ENCODE measurements at places on chromosomes 2 and 18. TPM values are rescaled to one million over a fixed set of nuclear protein-coding genes. Genes with fewer than 3 reads are reported as not detected.
A peak's percentile ranks its signal among the peaks of the same experiment; 100 is the strongest.

RAPGEF4 gene
- 6.4 TPM for total RNA-seq

ZNF516 gene
- total RNA-seq, result 48.5 TPM

ABCB11 gene
- total RNA-seq, result 0.23 TPM

ARHGAP15 gene
- total RNA-seq, result 10.0 TPM

BCL2 gene
- total RNA-seq, result 18.5 TPM

AP1S3 gene
- total RNA-seq, result 43.3 TPM

RTP5 gene
- total RNA-seq, result not detected

WBP1 gene
- total RNA-seq, result 132 TPM

ACKR3 gene
- 12.0 TPM for total RNA-seq

ACMSD gene
- total RNA-seq, result 47.0 TPM

TCF7L1 gene
- 7.6 TPM for total RNA-seq

- DNase-seq, result no peak
These were observed 12.4 kb downstream of the SLC8A1 start for GRCh38 chr2:40439473-40439872.

- no peak for DNase-seq
These were observed 13.6 kb upstream of the NFU1 start for GRCh38 chr2:69450735-69451416.

- DNase-seq, result no peak
These were observed 2.6 kb upstream of the ZFP36L2 start for GRCh38 chr2:43228756-43229659.

DNA sequence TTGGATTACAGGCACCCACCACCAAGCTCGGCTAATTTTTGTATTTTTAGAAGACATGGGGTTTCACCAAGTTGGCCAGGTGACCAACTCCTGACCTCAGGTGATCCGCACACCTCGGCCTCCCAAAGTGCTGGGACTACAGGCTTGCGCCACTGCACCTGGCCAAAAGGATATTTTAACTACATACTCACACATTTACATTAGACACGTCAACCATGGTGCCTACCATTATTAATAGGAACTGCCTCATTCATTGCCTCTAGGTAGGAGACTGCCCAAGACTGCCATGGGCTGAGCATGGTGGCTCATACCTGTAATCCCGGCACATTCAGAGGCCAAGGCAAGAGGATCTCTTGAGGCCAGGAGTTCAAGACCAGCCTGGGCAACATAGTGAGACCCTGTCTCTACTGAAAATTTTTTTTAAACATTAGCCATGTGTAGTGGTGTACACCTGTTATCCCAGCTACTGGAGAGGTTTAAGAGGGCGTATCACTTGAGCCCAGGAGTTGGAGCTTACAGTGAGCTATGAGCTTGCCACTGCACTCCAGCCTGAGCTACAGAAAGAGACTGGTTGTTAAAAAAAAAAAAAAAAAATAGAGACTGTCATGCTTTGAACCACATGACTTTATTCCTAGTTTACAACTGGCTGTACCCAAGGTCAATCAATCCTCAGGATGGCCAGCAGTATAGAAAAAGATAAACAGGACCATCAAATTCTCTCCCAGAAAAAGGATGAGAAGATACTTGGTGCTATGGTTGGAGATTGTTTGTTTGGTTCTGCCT lies 31.1 kb upstream of the EPC2 start:
- no peak for DNase-seq

DNA sequence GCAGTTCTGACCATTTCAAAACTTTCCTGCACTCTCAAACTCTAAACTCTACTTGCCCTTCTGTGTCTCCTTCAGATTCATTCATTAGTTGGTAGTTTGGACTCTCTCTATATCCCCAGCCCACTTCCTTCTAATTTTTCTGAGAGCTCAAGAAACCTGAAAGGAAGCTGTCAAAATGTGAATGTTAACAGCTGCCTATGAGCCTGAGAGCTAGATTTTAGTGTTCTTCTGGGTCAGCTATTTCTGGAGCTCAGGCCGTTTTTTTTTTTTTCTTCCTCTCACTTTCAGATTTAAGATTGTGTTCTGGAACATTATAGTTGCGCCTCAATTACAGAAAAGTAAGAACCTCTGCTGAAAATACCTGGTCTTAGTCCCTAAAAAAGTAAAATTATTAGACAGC lies 73.1 kb downstream of the RTN4 start:
- no peak for DNase-seq

- no peak for DNase-seq
These were observed 130.6 kb upstream of the OTX1 start for GRCh38 chr2:62920070-62920469.

DNA sequence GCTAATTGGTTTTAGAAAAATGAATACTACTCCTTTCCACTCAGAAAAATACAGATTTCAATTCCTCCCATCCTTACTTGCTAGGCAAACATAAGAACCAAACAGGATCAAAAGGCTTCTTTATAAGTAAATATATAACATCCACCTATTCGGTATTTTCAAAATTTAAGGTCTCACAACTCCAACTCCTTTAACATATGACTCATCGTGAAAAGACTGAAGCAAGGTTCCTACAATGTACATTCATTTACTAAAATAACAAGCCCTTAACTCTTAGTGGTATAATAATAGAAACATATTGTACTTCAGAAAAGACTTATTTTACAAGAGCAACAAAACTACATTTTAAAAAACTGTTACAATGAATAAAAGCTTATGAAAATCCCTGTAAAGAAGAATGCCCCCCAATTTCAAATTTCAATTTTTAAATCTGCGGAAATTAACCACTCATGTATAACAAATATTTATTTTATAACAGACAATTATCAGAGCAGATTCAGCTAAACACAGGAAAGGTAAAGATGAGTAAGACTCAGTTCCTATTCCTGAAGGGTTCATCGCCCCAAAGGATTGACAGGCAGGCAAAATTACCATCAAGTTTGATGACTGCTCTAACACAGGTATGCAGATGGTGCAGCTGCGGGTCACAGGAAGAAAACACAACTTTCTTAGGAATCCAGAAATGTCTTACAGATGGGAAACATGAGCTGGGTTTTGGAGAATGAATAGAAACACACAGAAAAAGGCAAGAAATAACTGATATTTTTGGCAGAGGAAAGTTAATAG lies 96.4 kb downstream of the COBLL1 start:
- DNase-seq, result no peak

GRCh38 chr18:46541626-46542189 lies 115.3 kb downstream of the LOXHD1 start:
- no peak for DNase-seq

GRCh38 chr2:233760043-233760442 lies at the start of gene UGT1A1:
TSS of gene UGT1A1 (plus strand) at chr2:233760270. CDS start at chr2:233760288, 18 bp downstream.
- DNase-seq, result peak; percentile 28

DNA sequence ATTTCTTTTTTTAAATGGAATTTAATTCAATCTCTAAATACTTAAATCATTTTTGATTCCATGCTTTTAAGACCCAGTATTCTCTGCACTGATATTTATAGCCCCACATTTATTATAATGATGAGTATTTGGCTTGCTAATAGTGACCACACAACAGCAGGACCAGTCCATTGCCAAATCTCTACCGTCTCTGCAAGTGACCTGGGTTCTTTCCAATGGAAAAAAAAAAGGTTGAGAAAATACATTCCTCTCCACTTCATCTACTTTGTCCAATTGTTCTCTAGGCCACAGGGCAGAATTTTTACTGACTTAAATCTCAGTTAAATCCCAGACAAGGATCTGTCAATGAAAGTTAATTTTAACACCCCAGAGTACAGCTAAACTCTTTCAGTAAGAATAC lies 20.5 kb downstream of the GRB14 start:
- DNase-seq, result no peak

DNA sequence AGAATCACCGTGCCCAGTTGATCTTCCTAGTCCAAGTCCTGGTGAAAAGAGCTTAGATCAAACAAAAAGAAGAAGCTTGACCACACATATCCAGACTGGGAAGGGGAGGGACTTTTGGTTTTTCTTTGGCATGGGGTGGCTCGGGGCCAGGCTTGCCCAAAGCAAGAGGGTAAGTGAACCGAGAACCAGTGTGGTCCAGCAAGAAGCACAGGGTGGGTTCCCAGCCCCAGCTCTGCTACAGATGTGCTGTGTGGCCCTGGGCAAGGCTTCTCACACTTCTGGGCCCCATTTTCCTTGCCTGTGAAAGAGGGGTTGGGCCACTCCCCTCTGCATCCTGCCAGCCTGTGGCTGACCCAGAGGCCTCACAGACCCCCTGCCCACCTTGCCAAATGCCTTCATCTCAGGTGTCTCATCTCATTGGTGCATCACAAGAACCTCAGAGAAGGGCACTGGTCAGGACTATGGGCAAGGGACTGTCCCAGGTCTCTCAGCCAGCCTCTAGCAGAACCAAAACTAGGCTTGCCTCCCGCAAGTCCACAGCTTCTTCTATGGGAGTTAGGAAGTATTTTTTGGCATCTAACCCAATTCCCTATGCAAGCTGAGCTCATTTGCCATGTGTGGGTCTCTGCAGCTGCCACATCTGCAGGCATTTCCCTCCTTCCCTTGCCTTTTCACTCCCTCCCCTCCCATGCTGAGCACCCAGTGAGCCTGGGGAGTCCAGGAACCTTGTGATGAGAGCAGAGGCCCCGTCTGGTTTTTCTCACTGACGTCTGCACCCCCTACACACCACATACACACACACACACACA lies 6.9 kb downstream of the ATP6V1B1 start:
- DNase-seq, result no peak

GRCh38 chr2:25400169-25400568 lies 58.4 kb upstream of the DNMT3A start:
- no peak for DNase-seq

- DNase-seq, result peak; percentile 57
These were observed 65.8 kb upstream of the EML6 start for GRCh38 chr2:54657664-54658083.

- DNase-seq, result no peak
These were observed 207.0 kb upstream of the HS6ST1 start for GRCh38 chr2:128525653-128526052.

GRCh38 chr2:168211664-168212163 lies 35.7 kb downstream of the STK39 start:
- DNase-seq, result no peak

DNA sequence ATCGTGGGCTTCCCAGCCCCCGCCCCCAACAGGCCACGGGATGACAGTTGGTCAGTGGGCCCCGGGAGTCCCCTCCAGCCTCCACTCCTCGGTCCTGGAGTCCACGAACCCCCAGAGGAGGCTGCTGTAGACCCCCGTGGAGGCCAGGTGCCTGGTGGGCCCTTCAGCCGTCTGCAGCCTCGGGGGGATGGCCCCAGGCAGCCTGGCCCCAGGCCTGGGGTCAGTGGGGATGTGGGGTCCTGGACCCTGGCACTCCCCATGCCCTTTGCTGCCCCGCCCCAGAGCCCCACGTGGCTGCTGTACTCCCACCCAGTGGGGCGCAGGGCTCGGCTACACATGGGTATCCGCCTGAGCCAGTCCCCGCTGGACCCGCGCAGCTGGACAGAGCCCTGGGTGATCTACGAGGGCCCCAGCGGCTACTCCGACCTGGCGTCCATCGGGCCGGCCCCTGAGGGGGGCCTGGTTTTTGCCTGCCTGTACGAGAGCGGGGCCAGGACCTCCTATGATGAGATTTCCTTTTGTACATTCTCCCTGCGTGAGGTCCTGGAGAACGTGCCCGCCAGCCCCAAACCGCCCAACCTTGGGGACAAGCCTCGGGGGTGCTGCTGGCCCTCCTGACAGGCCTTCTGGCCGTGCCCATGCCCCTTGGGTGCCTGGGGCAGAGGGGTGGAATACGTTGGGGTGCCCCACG lies 7.6 kb downstream of the NEU4 start:
- no peak for DNase-seq

GRCh38 chr2:68643874-68644485 lies 601 bp downstream of the PROKR1 start:
- no peak for DNase-seq

- DNase-seq, result no peak
These were observed 18.5 kb downstream of the SLC66A2 start for GRCh38 chr18:79932907-79933306.

- DNase-seq, result no peak
These were observed 8.1 kb upstream of the MLPH start for GRCh38 chr2:237478979-237479378.

DNA sequence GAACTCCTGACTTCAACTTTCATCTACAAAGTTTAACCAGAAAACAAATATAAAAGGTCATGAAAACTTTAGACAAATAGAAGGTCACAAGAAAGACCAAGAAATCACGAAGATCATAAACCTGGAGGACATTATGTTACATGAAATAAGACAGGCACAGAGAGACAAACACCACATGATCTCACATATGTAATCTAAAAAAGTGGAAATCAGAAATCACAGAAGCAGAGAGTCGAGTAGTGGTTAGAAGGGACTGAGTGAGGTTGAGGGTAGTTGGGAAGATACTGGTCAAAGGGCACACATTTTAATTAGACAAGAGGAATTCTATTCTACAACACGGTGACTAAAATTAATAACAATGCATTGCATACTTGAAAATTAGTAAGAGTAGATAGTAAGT lies 1.4 kb downstream of the GCFC2 start:
- no peak for DNase-seq

DNA sequence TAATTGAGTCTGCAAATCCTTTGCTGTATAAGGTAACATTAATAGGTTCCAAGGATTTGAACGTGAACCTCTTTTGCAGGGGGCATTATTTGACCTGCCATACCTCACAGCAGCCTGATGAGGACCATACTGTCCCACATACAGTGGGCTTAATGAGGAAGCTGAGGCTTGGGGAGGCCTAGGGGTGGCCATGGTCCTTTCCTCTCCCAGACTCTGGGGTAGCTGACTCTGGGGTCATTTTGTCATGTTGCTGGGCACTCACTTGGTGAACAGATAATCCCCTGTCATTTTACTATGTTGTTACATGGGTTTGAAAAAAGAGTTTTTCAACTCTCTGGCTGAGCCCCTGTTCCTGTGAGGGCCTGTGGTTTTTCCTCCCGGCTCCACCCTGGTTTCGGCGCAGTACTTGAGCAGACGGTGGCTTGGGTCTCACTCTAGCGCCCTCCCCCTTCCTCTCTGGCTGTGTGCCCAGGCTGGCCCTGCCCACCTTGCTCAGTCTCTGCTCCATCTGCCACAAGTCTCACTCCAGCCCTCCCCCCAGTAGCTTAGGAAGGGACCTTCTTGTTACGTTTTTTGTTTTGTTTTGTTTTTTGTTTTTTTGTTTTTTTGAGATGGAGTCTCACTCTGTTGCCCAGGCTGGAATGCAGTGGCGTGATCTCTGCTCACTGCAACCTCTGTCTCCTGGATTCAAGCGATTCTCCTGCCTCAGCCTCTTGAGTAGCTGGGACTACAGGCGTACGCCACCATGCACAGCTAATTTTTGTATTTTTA lies 21.0 kb downstream of the INPP4A start:
- DNase-seq, result peak; percentile 52

- DNase-seq, result no peak
These were observed 6.2 kb upstream of the IGFBP5 start for GRCh38 chr2:216701544-216701943.

GRCh38 chr2:53672881-53673522 lies 94.6 kb upstream of the CHAC2 start:
- DNase-seq, result no peak

DNA sequence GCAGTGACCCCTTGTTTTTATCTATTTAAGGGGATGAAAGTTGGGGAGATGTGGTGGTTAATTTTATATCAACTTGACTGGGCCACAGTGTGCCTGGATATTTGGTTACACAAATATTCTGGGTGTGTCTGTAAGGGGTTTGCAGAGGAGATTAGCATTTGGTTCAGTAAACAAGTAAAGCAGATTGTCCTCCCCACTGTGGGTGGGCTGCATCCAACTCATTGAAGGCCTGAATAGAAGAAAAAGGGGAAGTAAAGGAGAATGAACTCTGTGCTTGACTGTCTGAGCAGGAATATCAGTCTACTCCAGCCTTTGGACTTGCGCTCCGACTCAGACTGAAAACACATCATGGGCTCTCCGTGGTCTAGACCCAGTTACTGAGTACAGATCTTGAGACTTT lies 80.9 kb downstream of the GCA start:
- no peak for DNase-seq
